Lower lobe of right lung (tissue), 2 donors: ENCODE measurements at places on chromosomes 12 and 14.

DNA sequence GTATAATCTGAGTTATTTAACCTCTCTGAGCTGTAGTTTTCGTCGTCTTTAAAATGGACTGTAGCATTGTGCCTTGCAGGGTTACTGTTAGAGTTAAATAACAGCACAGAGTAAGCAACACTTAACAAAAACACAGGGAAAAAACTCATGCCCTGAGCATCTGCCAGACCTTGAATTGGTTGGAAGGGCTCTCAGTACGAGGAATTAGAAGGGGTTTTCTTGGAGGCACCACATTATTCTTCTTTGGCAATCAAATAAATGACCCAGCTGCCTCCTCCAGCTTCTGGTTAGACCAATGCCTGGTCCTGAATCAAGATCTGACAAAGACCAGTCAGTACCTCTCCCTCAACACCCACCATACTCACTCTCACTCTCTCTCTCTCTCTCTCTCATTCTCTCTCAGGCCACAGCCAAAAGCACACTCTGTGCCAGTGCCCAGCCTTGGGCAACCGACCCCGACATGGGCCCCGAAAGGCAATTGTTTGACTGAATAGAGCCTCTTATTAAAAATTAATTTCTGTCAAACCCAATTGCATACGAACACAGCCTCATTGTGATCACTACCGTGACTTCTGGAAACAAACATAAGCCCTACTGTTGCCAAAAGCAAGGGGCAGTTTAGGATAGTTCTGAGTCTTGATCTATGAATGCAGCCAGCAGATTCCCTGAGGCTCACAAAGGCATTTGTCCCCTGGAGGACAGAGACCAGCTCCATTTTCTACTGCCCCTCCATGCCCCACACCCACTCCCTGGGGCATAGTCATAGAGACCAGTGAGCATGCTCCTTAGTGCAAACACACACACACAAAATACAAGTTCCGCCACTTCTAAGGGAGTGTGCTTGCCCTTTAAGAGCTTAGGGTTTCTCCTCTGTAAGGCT, 23.9 kb downstream of the DUSP6 start:
- DNase-seq, result no peak

GRCh38 chr12:61188801-61189595, 1071.2 kb upstream of the USP15 start:
- no peak for DNase-seq

DNA sequence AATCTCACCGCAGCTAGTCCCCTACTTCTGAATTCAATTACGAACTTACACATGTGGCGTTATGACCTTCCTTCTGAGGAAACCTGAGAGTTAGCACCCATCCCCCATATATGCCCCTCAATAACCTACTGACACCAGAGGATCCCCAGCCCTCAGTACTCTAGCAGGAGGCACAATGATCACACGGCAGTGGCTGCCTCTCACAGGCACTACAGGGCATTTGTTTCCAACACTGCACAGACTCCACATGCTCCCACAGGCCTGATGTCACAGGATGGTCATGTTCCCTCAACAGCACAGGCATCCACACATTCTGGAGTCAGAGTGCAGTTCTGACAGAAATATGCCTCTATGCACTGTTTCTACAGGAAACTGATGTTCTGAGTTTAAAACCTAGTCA, 17.4 kb downstream of the PPP1CC start:
- DNase-seq, result no peak

GRCh38 chr14:42918615-42919014, 1311.9 kb downstream of the LRFN5 start:
- no peak for DNase-seq

GRCh38 chr12:114096461-114096860, 130.3 kb upstream of the RBM19 start:
- no peak for DNase-seq

DNA sequence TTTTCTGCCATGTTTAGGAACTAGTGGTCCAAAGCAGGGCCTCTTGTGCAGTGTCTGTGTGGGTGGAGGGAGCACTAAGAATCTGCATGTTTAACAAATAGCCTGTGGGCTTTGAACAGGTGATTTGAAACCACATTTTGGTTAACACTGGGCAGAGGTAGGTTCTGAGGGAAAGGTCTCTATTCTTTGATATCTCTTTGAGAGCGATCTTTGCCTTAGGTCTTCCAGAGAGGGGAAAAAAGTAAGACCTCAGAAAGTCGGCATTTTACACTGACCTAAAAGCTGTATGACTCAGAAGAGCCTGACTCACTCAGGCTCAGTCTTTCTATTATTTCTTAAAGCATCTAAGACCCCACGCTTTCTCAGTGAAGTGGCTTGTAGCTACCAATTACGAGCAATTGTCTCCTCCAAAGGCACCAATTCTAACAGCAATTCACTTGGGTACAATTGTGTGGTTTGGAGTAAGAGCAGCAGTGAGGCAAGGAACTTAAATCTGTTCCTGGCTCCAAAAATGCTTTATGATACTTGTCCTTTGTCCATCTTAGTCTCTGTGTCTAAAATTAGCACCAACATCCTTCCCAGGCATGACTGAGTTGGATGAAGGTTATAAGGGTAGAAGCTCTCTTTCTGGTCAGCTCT, 8.8 kb downstream of the EIF2B2 start:
- DNase-seq, result no peak

GRCh38 chr12:94706250-94706661, 55.9 kb upstream of the TMCC3 start:
- no peak for DNase-seq

- no peak for DNase-seq
Observed at GRCh38 chr12:124853781-124854636, 9.7 kb downstream of the SCARB1 start.

DNA sequence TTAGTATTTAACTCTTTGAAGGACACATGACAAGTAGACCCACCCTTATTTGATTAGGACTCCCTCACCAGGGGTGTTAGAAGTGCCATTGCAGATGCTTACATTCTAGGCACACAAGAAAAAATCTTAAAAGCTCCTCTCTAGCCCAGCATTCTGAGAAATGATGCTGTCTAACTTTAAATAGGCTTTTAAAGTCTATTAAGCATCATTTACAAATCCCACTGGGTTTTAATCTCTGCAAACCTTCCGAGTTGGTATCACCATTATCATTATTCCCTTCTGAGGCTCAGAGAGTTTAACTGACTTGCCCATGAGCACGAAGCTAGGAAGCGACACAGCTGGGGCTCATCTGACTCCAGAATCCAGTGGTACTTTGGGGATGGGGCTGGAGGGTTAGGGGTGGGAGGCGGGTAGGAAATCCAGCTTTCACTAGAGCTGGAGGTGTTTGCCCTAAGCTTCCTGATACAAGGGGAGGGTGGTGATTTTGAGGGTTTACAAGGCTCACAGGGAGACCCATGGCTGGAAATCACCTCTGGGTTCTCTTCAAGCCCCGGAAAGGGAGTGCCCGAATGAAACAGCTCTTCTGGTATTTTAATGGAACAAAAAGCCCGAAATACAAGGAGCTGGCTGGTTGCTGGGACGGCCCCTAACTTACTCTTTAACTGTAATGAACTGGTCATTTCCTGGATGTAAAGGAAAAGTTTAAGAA, 109.2 kb upstream of the FUT8 start:
- DNase-seq, result no peak

DNA sequence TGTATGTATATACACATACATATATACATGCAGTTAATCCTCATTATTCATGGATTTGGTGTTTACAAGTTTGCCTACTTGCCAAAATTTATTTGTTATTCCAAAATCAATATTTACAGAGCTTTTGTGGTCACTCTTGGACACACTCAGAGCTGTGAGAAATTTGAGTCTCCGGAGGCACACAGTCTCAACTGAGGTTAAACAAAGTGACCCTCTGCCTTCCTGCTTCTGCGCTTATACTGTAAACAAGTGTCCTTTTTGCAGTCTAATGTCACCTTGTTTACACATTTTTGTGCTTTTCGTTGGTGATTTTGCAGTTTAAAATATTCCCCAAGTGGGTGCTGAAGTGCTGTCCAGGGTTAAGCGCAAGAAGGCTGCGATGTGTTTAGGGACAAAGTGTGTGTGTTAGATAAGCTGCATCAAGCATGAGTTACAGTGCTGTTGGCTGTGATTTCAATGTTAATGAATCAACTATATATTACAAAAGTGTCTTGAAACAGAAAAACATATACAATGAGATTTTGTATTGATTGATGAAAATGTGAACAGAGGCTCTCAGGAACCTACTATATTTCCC, 13.1 kb upstream of the LTA4H start:
- DNase-seq, result no peak

GRCh38 chr12:107515446-107515958, 170.1 kb upstream of the PWP1 start:
- DNase-seq, result no peak

GRCh38 chr12:13562915-13563742, 366.6 kb downstream of the EMP1 start:
- peak; percentile 43 for DNase-seq

- no peak for DNase-seq
Observed at GRCh38 chr14:64092940-64093339, 201.2 kb downstream of the ESR2 start.

DNA sequence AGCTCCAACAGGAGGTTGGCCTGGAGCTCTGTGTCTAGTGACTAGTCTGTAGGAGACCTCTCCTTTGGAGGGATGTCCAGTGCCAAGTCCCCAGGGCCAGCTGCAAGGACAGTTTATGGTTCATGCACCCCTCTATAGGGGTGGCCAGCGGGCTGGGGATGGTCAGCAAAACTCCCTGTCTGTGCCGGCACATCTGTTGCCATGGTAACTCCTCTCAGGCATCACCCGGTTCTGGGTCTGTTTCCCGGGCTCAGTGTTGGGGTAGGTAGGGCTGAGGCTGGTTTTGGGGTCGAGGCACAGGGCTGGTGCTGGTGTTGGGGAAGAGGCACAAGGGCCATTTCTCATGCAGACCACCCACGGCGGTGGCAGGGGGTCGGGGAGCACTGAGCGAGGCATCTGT, 196.8 kb downstream of the RBM19 start:
- no peak for DNase-seq

GRCh38 chr12:130308393-130308792, 29.3 kb upstream of the PIWIL1 start:
- no peak for DNase-seq

DNA sequence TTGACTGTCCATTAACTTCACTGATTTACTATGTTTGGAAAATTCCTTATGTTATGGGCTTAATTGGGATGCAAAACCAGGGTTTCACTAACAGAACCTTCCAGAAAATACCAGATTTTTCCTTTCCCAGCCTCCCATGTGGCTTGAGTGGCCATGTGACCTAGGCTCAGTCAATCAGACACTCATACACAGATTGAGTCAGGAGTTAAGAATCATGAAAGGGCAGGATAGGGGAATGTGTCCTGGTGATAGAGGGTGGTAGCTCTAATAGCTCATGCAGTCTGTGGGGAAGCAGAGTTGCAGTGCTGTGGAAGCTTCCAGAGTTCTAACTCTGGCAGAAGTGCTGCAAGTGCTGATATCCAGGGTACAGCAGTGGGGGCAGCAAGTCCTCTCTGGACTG, 134.1 kb upstream of the IFNG-AS1 start:
- DNase-seq, result no peak

DNA sequence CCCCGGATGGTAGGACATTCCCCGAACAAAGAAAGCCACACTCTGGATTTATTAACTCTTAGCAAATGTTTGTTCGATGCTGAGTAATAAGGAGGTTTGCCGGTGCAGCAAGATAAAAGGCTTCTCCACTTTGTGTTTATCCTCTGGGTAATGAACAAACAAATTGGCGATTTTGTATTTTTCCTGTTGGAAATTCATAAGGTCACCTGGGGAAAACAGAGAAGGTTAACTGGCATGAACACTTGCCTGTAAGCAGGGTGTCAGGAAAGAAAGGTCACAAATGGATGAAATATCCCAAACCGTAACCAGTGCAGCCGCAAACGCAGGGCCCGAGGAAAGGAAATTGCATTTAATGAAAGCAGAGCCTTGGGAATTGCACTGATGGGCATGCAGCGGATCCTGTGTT, 132.8 kb downstream of the RMST start:
- no peak for DNase-seq

GRCh38 chr12:4572680-4573079, 10.7 kb downstream of the DYRK4 start:
- DNase-seq, result no peak
